ENCODE measurements at places on chromosomes 13 and 19. TPM values are rescaled to one million over a fixed set of nuclear protein-coding genes. Genes with fewer than 3 reads are reported as not detected.
A peak's percentile ranks its signal among the peaks of the same experiment; 100 is the strongest.

DNA sequence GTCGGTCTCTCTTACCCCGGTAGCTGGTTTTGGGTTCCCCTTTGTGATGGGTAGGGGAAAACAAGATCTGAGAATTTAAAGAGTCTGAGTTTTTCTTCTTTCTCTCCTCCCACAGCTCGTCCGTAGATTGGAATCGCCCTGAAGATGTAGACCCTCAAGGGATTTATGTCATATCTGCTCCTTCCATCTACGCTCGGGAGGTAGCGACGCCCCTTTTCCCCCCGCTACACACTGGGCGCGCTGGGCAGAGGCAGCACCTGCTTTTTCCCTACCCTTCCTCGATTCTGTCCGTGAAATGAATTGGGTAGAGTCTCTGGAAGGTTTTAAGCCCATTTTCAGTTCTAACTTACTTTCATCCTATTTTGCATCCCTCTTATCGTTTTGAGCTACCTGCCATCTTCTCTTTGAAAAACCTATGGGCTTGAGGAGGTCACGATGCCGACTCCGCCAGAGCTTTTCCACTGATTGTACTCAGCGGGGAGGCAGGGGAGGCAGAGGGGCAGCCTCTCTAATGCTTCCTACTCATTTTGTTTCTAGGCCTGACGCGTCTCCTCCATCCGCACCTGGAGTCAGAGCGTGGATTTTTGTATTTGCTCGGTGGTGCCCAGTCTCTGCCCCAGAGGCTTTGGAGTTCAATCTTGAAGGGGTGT, 7.1 kb upstream of the SELENOV start:
- H3K4me3 ChIP-seq, result peak overlapping the region; percentile 68
- no peak overlapping the region for H3K27ac ChIP-seq
- peaks cover 3% of the 10 kb centered on the region for H3K4me1 ChIP-seq
- DNase-seq, result no peak
- no peaks in the 10 kb centered on the region for H3K36me3 ChIP-seq
- H3K27me3 ChIP-seq, result peaks cover 5% of the 10 kb centered on the region

DNA sequence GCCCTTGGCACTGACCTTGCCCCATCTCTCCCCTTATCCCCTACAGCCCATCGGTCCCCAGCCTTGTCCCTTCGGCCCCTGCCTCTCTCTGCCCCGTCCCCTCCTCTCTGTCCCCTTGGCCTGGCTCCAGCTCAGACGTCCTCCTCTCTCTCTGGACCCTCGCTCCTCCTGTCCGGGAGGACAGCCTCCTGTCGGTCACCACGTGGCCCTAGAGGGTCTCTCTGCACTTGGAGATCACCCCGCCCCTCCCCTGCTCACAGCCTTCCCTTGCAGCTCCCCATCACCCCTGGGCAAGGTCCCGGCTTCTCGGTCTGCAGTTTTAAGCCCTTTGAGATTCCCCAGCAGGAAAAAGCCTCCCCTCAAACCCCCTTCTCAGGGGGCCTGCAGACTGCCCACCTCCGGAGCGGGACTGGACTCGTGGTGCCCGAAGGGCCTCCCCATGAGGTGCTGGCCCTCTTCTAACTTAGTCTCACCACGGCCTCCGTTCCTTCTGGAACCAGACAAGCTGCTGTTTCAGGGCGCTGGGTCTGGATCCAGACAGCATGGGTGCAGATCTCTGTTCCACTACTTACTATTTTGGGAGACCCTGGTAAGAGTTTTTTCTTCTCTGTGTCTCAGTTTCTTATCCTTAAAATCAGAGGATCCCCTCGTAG, 3.3 kb upstream of the KLK15 start:
- no peak overlapping the region for H3K27ac ChIP-seq
- H3K27me3 ChIP-seq, result no peaks in the 10 kb centered on the region
- no peak for DNase-seq
- H3K4me3 ChIP-seq, result no peak overlapping the region
- no peaks in the 10 kb centered on the region for H3K4me1 ChIP-seq
- no peaks in the 10 kb centered on the region for H3K36me3 ChIP-seq

- no peaks in the 10 kb centered on the region for H3K36me3 ChIP-seq
Measured at GRCh38 chr19:2952953-2953481, 8.2 kb upstream of the ZNF77 start.

Gene LMTK3
- total RNA-seq, result 6.2 TPM

Measured in astrocyte (in vitro differentiated cells and primary cell).